ENCODE measurements at places on chromosomes 5 and 9.
A peak's percentile ranks its signal among the peaks of the same experiment; 100 is the strongest.

GRCh38 chr9:98074115-98074990, 17.8 kb downstream of the NANS start:
- peak; percentile 41 for DNase-seq

DNA sequence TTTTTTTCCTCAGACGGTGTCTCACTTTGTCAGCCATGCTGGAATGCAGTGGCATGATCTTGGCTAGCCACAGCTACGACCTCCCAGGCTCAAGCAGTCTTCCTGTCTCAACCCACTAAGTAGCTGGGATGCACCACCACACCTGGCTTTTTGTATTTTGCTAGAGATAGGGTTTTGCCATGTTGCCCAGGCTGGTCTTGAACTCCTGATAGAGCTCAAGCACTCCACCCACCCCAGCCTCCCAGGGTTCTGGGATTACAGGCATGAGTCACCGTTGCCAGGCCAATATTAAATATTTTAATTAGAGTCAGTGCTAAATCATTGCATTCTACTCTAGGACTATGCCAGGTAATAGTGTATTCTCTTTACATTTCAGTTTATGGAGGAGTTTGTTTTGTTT, 41.5 kb downstream of the UBE2R2 start:
- no peak for DNase-seq

DNA sequence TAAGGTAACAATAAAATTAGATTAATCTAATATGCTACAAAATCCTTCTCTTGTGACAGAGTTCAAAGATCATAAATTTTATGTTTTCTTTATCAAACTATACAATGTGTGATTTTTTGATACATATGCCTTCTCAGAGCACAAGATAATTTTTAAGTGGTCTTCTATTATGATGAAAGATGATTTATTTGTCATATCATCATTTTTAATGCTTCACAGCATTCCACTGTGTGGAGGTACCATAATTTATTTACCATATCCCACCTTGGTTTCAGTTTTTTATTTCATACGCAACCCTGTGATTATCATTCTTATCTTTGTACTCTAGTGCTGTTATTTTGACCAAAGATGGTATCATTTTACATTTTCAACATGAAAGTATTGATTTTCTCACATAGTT, 41.7 kb downstream of the POLK start:
- no peak for DNase-seq

- peak; percentile 10 for DNase-seq
These were observed 672 bp upstream of the SUSD3 start for GRCh38 chr9:93057703-93058354.

DNA sequence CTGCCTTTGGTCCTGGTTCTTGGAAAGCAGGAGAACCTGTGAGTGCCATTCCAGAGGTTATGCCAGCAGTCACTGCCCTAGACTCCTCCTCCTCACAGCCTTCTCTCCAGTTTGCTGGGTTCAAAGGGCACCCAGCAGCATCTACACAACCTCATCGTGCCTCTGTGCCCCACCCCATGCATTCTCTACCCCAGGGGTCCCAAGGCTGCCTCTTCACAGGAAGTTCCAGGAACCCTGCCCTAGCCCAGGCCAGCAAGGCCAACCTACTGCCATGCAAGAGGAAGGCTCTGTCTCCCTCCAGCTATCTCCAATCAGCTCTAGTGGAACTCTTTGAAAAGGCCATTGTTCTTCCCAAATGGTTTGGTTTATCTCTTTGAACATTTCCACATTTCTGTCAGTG, 21.2 kb downstream of the ENC1 start:
- DNase-seq: no peak

- DNase-seq: no peak
These were observed 228.9 kb upstream of the CD180 start for GRCh38 chr5:67425514-67425913.

- no peak for DNase-seq
These were observed 62.8 kb downstream of the HMCN2 start for GRCh38 chr9:130328349-130328801.

- no peak for DNase-seq
These were observed 20.9 kb downstream of the CYFIP2 start for GRCh38 chr5:157286761-157287211.

- no peak for DNase-seq
These were observed 734.8 kb downstream of the TLE1 start for GRCh38 chr9:80954521-80954920.

GRCh38 chr9:122364783-122365150, 6.1 kb upstream of the PTGS1 start:
- no peak for DNase-seq

DNA sequence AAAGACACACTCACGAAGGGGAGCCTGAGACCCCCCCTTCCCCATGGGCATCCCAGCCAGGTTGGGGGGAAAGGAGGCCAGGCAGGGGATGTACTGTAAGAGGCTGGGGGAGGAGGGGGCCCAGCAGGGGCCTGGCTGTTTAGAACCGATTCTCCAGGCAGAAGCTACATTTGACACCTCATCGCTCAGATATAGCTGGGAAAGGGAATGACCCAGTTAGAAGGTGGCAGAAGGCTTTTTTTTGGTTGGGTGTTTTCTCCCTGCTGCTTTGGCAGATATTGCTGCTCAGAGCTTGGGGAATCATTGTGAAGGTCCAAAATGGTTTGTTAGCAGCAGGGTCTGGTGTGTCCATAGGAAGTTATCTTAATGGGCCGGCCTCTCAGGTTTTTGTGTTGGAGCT, 6.0 kb downstream of the CDX1 start:
- DNase-seq: no peak

DNA sequence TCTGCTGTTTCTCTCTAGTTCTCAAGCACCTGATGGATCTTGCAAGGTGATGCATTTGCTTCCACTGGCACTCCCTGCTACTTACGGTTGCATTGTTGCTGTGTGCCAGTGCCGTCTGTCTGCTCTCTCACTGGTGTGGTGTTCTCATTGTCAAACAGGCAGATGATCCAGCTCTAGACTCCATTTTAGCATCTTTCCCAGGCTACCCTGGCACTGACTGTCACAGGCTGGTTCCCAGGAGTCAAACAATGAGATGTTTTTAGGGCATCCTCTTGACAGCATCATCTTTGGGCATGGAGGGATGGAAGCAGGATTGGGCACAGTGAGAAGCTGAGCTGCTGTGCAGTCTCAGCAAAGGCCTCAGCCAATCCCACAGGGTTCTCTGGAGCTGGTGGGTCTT, 12.9 kb downstream of the MTRR start:
- DNase-seq: no peak

DNA sequence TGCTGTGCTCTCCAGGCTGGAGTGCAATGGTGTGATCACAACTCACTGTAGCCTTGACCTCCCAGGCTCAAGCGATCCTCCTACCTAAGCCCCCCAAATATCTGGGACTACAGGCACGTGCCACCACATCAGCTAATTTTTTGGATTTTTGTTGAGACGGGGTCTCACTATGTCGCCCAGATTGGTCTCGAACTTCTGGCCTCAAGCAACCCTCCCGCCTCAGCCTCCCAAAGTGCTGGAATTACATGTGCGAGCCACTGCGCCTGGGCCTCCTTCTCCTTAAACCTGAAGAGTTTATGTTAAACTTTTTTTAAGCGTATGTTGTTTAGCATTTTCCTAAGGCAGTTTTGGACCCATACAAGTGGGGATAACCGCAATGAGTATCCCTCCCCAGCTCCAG, 30.8 kb upstream of the SUSD3 start:
- DNase-seq: no peak

DNA sequence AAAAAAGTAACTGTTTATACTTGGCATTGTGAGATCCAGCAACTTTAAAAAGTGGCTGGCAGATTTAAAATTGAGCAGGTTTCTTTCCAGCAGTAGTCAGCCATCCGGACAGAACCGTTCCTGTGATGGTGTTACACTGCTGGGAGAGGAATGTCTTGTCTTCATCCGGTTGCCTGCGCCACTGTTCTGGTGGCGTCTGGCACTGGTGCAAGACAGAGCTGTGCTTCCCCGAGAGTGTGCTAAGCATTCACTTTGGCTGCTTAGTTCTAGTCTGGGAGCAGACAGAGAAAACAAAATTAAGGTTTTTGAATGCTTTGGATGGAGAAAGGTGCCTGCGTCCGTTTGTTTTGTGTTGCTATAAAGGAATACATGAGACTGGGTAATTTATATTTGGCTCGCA, 35.5 kb upstream of the CREBRF start:
- no peak for DNase-seq

GRCh38 chr5:68239487-68239886, 23.9 kb downstream of the PIK3R1 start:
- DNase-seq: peak; percentile 67

GRCh38 chr9:79015951-79016350, 555.8 kb upstream of the TLE4 start:
- no peak for DNase-seq

GRCh38 chr9:127159949-127160610, 37.6 kb upstream of the ANGPTL2 start:
- DNase-seq: no peak

GRCh38 chr9:134712926-134713325, 71.3 kb downstream of the COL5A1 start:
- DNase-seq: no peak

- DNase-seq: no peak
These were observed 11.0 kb upstream of the ACER2 start for GRCh38 chr9:19397845-19398244.

DNA sequence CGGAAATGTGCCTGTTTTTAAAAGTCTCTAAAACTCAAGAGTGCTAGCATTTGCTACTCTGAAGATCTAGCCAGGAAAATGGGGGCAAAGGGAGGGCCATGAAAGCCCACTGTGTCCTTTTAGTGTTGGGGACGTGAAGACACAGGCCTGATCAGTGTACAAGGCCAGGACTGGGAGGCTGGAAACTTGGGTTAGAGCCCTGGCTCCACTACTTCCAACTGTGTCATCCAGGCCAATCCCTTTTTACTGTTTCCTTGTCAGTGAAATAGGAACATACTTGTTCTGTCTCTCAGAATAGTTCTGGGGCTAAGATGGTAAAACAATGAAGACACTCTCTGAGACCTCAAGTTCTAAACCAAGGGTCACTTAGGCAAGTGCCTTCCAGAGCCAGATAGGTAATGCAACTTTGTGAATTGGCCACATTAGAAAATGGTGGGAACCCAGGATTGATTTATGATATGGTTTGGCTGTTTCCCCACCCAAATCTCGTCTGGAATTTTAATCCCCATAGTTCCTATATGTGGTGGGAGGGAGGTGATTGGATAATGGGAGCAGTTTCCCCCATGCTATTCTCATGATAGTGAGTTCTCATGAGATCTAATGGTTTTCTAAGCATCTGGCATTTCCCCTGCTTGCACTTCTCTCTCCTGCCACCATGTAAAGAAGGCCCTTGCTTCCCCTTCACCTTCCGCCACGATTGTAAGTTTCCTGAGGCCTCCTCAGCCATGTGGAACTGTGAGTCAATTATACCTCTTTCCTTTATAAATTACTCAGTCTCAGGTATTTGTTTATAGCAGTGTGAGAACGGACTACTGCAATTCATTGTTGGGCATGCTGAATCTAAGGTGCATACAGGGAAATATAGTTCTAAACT, 30.4 kb upstream of the B4GALT1 start:
- no peak for DNase-seq

DNA sequence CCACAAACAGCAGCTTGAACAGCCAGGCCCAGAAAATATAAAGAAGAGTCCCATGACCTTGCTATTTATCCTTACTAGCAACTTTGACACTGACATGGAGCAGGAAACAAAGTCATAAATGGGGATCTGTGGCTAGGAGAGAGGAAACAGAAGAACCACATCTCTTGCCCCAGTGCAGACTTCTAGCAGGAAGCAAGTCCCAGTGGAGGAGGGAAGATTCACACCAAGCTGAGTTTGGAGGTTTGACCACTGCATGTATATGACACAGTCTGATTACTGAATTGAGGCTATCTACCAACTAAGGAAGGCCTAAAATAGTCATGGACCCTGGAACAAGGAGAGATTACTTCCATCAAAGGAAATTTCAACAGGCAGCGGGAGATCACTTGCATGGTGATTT, 51.4 kb downstream of the CDH6 start:
- no peak for DNase-seq

DNA sequence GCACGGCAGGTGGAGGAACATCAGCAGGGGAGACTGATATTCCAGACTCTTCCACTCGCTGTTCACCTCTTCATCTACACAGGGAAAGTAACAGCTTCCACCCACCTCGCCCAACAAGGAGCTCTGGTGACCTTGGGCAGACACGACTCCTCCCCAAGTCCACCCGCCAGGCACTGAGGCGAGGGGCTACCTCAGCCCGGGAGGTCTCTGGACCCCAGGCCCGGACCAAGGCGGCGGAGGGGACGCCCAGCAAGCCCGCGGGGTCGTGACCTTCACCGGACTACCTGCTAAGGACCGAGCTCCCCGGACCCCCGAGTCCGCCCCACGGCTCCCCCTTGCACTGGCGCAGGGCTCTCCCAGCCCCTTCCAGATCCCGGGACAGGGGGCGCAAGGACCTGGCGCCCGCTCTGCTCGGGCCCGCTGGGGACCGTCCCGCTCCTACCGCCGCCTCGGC, 70.2 kb upstream of the LPCAT1 start:
- no peak for DNase-seq

DNA sequence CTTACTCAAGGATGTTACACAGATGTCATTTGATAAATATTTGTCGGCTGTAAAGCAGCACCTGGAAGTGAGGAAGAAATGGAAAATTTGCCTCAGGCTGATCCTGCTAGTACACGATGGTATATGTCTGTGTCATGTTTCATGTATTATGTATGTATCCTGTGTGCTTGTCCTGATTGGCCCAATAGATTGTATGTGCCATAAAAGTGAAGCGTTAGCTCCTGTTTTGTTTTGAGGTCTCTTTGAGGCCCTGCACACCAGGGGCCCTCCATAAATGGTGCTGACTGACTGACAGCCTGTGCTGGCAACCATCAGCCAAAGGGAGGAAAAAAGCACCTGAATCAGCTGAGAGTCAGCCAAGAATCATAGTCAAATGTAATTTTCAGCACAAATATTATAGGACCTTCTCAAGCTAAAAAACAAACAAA, 11.8 kb upstream of the LNPEP start:
- no peak for DNase-seq

DNA sequence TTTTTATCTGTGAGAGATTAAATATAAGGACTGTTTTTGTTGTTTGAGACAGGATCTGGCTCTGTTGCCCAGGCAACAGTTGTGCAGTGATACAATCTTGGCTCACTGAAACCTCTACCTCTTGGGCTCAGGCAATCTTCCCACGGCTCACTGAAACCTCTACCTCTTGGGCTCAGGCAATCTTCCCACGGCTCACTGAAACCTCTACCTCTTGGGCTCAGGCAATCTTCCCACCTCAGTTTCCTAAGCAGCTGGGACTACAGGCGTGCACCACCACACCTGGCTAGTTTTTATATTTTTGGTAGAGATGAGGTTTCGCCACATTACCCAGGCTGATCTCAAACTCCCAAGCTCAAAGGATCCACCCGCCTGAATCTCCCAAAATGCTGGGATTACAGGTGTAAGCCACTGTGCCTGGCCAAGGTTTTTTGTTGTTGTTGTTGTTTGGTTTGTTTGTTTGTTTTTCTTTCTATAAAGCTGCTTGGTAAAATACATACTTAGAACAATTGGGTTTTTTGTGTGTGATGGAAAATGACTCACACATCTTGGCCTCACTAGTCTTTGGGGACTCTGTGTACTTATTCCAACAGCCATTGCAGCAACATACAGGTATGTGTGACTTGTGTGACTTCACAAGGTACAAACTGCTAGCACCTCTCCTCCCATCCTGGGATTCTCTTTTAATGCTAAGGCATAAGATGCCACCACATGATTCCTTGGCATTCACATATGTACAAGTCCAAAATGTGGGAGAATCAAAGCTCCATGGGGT, 36.5 kb upstream of the RASA1 start:
- DNase-seq: no peak

GRCh38 chr5:428754-429452, 14.1 kb upstream of the EXOC3 start:
- no peak for DNase-seq

GRCh38 chr5:105898183-105898582, 1772.6 kb downstream of the EFNA5 start:
- DNase-seq: no peak

- DNase-seq: no peak
These were observed 93.8 kb downstream of the NXNL2 start for GRCh38 chr9:88628811-88629210.

All from effector memory CD4-positive, alpha-beta T cell (primary cell).